Stimulated activated CD4-positive, alpha-beta T cell treated with anti-CD3 and anti-CD28 coated beads, Interleukin-4, amount 100 ng/mL, for 48 hours (primary cell): ENCODE measurements at places on chromosomes 5 and 9.

DNA sequence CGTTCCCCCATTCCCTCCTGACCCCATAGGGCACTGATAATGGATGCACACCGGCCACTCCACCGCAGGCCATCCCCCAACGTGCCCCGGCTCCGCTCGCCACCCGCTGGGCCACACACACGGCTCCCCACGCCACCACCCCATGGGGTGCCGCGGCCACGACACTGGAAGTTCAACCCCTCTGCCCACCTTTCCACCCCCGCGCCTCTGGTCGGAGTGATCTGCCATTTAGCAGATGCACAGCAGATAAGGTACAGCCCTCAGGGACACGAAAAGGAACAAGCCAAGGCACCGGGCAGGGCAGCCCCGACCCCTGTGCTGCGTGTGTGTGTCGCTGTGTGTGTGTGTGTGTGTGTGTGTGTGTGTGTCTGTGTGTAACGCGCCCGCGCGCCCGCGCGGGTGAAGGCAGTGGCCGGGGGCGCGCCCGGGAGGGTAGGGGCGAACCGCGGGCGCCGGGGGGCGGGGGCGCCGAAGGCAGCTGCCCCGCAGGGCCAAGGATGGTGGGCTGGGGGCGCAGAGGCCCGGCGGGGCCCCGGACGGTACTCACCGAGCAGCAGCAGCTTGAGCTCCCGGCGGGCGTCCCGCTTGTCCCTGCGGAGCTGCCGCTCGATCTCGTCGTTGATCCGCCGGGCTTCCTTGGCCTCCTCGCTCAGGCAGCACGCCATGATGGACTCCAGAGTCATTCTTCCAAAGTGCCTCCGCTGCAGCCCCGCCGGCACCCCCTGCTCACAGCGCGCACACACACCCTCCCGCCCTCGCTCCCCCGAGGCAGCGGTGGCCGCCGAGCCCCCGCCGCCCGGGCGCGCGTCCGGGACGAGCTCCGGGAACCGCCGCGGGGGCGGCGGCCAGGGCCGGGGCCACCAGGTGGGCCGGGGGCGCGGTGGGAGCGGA, 813 bp downstream of the GNAQ start:
- peak; percentile 40 for DNase-seq

GRCh38 chr5:180142021-180142765, 66.8 kb downstream of the RASGEF1C start:
- DNase-seq = no peak

DNA sequence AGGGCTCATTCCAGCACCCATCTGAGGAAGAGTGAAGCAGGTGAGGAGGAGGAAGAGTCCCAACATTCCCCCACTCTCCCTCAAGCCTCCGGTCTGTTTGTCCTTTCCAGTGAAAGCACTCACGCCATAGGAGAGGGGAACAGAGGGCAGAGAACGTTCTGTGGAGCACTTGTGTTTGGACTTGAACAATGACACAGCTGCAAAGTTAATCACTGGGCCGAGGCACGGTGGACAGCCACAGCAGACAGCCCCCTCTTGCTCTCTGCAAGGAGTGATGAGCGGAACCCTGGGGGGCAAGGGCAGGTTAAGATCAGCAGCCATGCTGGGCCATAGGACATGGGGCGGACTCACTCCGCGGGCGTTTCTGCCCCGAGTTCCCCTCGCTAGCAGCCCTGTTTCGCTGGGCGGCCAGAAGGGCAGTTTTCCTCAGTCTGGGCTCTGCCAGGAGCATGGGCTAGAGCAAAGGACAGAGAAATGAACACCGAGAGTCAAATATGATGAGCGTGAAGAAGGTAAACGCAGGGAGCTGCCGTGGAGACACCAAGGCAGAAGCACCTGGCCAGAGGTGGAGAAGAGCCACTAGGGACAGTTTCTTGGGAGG, 185.7 kb downstream of the GAPVD1 start:
- no peak for DNase-seq

DNA sequence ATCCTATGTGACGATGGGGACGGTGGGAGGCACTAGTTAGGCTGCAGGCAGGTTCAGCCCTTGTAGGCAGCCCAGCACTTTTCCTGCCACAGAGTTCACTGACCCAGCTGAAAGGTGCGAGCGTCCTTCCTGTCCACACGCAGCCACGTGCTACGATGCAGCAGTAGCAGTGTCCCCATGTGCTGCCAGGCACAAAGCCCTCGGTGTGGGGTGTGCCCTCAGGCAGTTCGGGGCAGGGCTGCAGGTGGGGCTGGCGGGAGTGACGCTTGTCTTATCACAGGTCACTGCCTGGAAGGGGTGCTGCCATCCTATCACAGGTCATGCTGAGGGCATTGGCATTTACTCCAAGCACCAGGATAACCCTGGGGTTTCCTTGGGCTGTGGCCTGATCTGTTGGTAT, 46.8 kb upstream of the CLPTM1L start:
- DNase-seq = no peak

DNA sequence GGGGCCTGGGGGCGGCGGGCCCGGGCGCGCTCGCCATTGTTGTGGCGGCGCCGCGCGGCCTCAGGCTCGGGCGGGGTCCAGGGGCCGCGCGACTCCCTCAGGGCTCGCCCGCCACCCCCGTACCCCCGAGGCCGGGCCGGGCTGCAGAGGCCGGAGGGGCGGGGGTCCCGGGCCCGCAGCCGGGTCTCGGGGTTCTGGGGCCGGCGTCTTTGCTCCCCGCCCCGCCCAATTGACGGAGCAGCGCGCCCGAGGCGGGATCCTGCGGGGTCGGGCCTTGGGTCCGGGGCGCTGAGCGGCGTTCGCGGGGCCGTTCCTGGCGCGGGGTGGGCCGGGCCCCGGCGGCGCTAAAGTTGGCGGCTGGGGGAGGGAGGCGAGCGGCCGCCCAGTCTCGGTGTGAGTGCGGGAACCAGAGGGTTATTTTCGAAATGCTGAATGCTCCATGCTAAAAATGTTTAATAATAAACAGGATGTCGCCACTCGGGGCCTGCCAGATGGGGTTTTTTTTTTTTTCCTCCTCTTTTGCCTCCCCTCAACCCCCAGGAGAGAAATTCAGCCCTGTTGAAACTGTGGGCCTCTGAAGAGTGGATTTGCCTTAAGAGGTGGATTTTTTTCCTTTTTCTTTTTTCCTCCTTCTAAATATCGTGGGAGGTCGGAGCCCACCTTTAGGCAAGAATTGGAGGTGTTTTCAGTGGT, 724 bp downstream of the PRRC2B start:
- no peak for DNase-seq

GRCh38 chr5:171579976-171580411, 160.5 kb downstream of the FGF18 start:
- no peak for DNase-seq

GRCh38 chr5:95083606-95084005, 201.3 kb downstream of the MCTP1 start:
- DNase-seq = no peak

GRCh38 chr5:115578657-115579056, 23.6 kb downstream of the TICAM2 start:
- no peak for DNase-seq

DNA sequence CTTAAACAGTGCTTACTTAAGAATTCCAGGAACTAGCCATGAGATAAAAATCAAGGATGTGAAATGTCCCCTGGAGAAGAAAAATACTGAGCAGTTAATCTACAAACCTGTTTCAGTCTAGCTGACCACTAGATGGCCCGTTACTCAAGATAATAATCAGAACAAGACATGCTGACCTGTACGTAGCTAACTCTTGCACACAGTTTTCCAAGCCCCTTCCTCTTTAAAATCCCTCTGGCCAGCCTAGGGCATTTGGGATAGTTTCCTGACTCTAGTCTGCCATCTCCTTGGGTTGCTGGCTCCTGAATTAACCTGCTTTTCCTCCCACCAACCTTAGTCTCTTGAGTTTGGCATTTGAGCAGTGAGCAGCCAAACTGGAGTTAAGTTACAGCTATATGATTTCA, 59.2 kb upstream of the TRAF1 start:
- no peak for DNase-seq

GRCh38 chr5:74578356-74579044, 62.0 kb downstream of the ENC1 start:
- DNase-seq = no peak
